ENCODE measurements at places on chromosomes 7 and 10.

GRCh38 chr7:2821842-2822507 lies 22.1 kb downstream of the GNA12 start:
- DNase-seq = peak; percentile 87

GRCh38 chr10:31100662-31101061 lies 69.0 kb upstream of the ZNF438 start:
- no peak for DNase-seq

DNA sequence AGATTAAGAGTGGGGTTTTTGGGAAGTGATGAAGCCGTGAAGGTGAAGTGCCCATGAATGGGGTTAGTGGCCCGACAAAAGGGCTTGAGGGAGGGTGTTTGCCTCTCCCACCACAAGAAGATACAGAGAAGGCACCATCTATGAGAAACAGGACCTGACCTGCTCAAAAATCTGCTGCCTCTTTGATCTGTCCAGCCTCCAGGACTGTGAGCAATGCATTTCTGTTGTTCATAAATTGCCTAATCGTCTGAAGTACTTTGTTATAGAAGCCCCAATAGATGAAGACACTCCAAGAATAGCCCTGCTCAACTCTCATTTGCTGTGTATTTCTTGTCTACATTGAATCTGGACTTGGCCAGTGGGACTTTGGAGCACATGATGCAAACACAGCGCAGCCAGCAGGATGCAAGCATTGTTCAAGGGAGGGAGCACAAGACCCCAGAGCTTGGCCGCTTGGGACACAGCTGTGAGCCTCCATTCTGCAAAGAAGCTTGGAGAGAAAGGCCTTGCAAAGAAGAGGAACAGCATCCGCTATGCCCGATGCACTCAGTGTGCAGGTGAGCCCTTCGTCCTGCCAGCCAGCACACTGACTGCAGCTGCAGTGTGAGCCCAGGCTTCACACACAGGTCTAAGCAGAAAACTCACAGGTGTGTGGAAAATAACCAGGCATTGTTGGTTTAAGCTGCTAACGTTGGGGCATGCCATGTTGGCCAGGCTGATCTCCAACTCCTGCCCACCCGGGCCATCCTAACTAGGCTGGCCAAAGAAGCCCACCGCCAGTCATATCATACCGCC lies 73.2 kb upstream of the KLF6 start:
- no peak for DNase-seq

- peak; percentile 77 for DNase-seq
Observed at GRCh38 chr10:72274730-72275350, 1.1 kb downstream of the DDIT4 start.
